Esophagus muscularis mucosa (tissue), 4 donors: ENCODE measurements at places on chromosomes 5 and 9. TPM values are rescaled to one million over a fixed set of nuclear protein-coding genes. Genes with fewer than 3 reads are reported as not detected.

Gene ANKRD18B
- total RNA-seq: not detected

Gene MLANA
- not detected for total RNA-seq

Gene TLE1
- total RNA-seq: 52.3 TPM

Gene PLPP1
- total RNA-seq: 186 TPM
